ENCODE measurements at places on chromosomes 5 and 9.

- DNase-seq: peak; percentile 60
Observed at GRCh38 chr5:39209924-39210323, 9.4 kb downstream of the FYB1 start.

- no peak for DNase-seq
Observed at GRCh38 chr5:8871446-8871845, 674.4 kb downstream of the SEMA5A start.

DNA sequence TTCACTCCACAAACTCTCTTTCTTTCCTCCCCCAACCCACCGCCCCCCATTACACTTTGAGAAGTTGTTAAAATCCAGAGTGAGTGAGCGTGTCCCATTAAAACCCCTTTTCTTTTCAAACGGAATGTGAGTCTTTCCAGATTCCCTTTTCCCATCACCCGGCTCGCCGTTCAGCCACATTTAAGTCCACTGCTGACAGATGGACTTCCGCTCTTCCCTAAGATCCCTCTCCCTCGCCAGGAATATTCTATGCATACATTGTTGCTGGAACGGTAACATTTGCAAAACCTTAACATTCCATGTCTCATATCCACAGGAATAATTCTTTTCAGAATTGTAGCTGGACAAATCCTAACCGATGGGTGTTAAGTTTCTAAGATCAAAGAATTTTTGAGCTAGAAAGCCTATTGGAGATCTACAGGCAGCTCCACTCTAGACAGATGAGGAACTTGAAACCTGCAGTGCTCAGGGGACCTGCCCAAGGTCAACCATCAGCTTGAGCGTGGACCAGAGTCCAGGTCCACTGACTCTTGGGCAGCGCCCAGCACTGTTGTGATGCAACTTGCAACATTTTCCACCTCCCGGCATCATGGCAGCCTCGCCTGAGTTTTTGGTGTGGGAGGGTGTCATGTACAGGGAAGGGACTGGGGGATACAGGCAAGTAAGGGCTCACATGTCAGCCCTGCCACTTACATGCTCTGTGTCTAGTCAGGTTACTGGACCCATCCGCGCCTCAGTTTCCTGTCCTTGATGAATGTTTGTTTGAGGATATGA lies 500.1 kb downstream of the CCDC171 start:
- no peak for DNase-seq

DNA sequence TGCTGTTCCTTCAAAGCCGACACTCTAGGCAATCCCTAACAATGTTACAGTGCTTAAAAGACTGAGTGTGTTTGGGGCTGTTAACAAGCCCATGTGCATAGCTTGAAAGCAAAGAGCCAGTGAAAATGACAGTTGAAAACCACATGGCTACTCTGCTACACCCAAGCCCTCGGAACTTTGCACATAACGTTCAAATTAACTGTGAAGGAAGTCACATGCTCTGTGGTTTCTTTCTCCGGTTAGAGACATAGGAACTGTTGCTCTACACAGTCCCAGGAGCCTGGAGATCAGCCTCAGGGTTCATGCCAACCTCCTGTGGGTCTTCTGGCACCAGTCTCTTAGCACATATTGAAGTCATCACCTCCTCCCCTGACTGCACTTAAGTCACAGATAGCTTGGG lies 51.1 kb downstream of the C9orf152 start:
- no peak for DNase-seq

GRCh38 chr5:40547557-40547956 lies 132.2 kb upstream of the PTGER4 start:
- DNase-seq: no peak

GRCh38 chr9:21854119-21854518 lies 51.7 kb downstream of the MTAP start:
- no peak for DNase-seq

DNA sequence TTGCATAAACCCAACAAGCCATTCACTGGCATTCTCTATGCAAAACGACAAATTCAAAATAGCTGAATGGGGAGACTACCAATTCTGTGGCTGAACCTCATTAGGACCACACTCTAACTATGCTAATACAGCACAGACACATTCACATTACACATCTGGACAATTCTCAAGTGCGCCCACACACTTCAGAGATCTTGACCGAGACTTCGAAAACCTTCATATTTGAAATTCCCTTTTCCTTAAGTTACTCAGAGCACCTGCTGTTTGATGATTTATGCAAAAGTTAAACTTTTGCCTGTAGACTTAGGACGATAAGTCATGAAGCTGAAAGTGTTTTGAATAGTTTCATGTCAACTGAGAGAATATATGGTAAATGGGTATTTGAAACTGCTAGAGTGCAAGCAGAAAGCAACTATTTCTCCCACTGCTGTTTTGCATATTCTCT lies 111.9 kb downstream of the FBN2 start:
- no peak for DNase-seq

DNA sequence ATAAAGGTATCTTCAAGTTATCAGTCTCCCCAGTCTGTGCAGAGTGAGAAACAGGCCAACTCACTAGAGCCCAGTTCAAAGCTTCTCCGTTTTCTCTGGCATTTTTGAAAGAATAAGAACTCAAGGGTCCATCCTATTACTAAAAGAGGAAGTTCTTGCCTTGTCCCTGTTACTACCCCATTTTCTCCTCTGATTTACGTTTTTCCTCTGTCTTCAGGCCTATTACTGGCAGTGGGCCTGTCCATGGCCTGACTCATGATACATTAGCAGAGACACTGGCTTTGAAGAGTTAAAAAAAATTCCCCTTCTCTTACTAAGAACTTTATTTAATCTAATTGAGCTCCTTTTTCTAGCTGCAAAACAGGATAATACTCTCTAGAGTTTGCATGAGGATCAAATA lies 624.0 kb upstream of the KLF4 start:
- DNase-seq: no peak

DNA sequence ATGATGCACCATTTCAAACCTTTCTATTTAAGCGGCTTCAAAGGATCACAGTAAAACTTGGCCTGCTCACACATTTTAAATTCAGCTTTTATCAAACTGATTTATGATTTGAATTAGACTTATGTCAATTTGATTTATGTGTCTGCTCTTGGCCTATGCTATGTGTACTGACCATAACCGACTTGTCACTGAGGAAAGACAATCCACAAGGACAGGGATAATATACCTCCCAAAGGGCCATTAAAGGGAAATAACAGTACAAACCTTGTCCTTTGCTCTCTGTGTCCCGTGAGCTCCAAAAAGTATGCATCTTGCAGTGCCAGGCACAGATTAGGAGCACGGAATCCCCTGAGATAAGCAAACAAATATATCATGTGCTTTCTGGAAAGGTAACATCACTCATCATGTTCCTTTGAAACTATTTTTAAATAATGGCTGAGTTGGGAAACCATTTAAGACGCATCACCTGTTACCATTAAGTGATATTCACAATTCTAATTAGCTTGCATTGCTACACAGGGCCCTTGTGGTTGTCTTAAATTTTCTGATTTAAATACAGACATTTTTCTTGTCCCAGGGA lies 31.9 kb upstream of the FTMT start:
- no peak for DNase-seq

GRCh38 chr5:63401436-63402046 lies 560.7 kb downstream of the HTR1A start:
- DNase-seq: no peak

- no peak for DNase-seq
Observed at GRCh38 chr5:150500905-150501304, 7.0 kb upstream of the NDST1 start.

DNA sequence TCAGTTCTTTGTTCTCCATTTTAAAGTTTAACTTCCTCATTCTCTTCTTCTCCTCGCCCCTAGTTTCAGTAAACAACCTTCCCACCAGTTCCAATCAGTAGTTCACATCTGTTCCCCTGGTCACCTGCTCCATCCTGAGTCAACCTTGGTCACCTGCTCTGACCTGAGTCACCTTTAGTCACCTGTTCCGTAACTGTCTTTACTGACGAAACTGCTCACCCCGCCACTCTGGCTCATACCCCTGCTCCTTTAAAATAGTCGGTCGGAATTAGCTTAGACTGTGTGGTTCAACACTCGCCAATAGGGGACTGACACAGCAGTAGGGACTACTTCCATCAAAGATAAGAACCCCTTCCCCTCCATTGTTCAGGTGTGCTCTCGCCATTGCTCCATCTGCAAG lies 76.3 kb upstream of the GPBP1 start:
- no peak for DNase-seq

- DNase-seq: no peak
Observed at GRCh38 chr9:121607434-121608167, 43.8 kb upstream of the DAB2IP start.

DNA sequence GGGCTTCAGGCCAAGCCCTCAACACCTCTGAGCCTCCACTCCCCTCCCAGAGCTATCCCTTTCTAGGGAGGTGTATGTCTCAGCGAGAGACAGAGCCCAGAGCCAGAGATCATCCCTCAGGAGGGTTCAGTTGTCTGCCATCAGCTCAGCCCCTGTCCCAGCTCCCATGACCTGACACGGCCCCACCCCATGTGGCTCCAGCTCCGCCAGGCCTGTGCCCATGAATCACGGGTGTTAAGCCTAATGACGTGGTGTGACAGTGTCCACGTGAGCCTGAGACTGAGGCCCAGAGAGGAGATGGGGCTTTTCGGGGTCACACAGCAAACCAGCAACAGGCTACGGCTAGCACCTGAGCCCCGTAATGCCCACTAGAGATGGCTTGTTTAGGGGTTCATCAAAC lies 60.9 kb upstream of the ORM1 start:
- DNase-seq: no peak

GRCh38 chr9:87063871-87064270 lies 116.6 kb upstream of the GAS1 start:
- no peak for DNase-seq

GRCh38 chr9:23431459-23431858 lies 394.6 kb downstream of the ELAVL2 start:
- DNase-seq: no peak

- DNase-seq: no peak
Observed at GRCh38 chr5:163544836-163545235, 39.4 kb downstream of the MAT2B start.

Data from activated T-helper 9 cell treated with anti-CD3 and anti-CD28 coated beads, Interleukin-2, amount 50 U/mL, for 16 hours (primary cell).